ENCODE measurements at places on chromosomes 12 and 14. TPM values are rescaled to one million over a fixed set of nuclear protein-coding genes. Genes with fewer than 3 reads are reported as not detected.

DNA sequence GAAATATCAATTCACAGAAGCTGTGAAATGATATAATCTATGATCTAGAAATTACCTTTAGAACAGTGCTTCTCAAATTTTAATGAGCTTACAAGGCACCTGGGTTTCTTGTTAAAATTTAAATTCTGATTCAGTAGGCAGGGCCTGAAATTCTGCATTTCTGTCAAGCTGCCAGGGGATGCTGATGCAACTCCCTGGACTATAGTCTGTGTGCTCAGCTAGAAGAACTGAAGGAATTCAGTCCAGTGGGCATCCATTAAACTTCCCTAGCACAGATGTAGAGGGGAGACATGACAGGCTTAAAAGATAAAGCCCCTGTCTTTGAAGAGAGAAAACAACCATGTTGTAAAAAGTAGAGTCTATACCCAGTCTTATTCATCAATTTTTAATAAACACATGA lies 441.8 kb downstream of the TMTC2 start:
- DNase-seq: no peak

DNA sequence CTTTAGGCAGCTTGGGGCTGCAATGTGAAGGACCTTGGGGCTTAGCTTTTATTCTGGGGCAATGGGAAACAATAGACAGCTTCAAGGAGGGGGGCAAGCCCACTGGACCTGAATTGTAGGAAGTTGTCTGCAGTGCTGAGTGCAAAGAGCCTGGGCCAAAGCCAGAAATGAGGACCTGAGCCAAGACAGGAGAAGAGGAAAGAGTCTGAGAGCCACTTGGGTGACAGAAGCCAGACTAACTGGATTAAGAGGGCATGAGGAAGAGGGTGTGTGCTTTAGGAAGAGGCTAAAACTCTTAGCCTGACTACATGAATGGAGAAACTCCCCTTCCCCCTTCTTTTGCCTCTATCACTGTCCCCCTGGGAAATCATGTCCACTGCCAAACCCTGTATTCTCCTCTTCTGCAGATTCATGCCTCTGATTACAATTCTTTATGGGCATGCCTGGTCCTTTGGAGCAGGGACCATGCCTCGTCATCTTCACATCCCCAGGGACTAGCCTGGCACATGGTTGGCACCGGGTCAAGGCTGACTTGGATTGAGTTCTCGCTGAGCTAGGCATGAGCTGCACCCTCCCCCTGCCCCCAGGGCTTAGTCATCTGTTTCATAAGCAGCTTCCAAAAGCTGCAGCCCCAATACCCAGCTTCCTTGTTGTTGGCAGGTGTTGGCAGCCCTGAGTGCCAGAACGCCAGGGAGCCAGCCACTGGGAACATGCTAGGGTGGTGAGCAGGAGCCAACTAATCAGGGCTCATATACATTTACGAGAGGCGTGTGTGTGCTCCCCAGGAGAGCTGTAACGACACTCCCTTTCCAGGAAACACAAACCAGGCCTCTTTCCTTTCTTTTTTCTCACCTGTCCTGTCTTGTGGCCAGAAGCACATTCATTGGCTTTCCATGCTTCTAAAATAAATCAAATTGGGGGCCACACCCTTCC lies 27.7 kb upstream of the JDP2 start:
- DNase-seq: no peak

GRCh38 chr12:55676707-55677106 lies 31.0 kb downstream of the ITGA7 start:
- DNase-seq: no peak

- DNase-seq: no peak
Measured at GRCh38 chr12:1161197-1161596, 170.2 kb downstream of the ERC1 start.

DNA sequence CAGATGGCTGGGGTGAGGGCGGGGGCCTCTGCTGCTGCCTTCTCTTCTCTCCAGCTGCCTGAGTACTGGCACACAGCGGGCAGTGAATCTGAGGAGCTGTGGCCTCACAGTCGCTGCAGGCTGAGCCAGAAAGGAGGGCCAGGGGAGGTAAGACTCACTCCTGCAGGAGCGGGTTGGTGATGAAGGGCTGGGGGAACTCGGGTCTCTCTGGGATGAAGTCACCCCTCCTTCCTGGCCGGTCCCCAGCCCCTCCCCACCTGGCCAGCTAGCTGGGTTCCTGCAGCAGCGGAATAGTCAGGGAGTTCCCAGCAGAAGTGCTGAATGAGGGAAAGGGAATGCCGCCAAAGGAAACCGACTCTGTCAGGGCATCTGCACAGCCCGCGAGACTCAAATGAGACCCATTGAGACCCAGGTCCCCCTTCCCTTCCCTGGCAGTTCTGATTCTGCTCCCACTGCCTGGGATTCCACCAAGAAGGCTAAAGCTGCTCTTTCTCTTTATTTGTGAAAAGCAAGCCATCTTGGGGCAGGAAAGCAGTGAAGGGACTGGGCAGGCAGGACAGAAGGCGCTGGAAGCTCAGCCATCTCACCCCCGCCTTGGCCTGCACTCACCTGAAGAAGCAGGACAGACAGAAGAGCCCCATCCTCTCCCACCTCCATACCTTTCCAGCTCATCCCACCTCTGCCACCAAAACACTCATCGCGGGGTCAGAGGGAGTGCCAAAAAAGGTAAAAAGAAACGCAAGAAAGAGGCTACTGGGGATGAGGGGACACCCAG lies 5.3 kb downstream of the NGB start:
- DNase-seq: no peak

- DNase-seq: no peak
Measured at GRCh38 chr12:115223991-115224390, 540.0 kb upstream of the TBX3 start.

DNA sequence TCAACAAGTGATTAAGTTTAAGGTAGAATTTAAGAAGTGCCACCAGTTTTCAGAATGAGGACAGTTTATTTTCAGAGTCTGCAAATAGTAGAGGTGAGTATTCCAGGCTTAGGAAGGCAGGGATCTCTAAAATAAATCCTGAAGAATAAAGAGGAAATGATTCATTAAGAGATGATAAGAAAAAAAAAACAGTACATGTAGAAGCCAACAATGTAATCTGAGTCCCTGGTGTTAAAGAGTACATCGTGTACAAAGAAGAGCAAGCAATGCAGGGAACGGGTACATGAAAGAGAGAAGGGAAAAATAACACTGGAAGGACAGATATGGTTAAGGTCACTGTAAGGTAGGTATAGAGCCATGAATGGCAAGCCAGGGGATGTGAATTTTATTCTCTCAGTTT lies 95.2 kb upstream of the FOXG1 start:
- DNase-seq: no peak

GRCh38 chr12:68538726-68539614 lies 71.7 kb upstream of the RAP1B start:
- DNase-seq: peak; percentile 76

SPATS2 gene
- total RNA-seq: 7.4 TPM

WIF1 gene
- not detected for total RNA-seq

Measured in naive thymus-derived CD4-positive, alpha-beta T cell (primary cell).